ENCODE measurements at places on chromosomes 1 and 21. TPM values are rescaled to one million over a fixed set of nuclear protein-coding genes. Genes with fewer than 3 reads are reported as not detected.

DNA sequence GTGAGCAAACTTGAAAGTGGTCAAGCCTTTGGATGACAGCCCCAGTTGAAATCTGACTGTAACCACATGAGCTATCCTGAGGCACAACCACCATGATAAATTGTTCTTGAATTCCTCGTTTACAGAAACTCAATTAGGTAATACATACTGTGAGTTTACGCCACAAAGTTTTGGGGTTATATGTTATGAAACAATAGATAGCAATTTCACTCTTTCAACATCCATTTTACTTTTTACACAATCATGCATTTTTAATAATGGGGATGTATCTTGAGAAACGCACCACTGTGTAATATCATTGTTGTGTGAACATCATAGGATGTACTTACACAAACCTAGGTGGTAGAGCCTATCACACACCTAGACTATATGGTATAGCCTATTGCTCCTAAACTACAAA lies 35.4 kb downstream of the OR2C3 start:
- no peak for DNase-seq

- DNase-seq = no peak
Observed at GRCh38 chr1:244242446-244242845, 191.4 kb downstream of the ZBTB18 start.

DNA sequence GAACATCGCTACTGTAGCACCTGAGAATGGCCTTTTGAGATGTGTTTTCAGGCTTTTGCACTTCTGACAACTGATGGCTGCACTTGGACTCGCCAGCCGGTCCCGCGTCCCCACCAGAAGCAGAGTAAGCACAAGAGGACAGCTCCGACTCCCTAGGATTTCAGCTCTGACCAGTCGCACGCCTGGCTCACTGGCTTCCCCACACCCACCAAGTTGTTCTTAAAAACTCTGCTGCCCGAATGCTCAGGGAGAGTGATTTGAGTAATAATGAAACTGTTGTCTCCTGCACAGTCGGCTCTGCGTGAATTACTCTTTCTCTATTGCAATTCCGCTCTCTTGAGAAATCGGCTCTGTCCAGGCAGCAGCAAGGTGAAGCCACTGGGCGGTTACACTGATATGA lies 40.2 kb upstream of the NLRP3 start:
- DNase-seq = no peak

GRCh38 chr1:60129911-60130310 lies 56.3 kb upstream of the C1orf87 start:
- DNase-seq = no peak

- peak; percentile 70 for DNase-seq
Observed at GRCh38 chr1:228664399-228664914, 70.8 kb upstream of the RHOU start.

DNA sequence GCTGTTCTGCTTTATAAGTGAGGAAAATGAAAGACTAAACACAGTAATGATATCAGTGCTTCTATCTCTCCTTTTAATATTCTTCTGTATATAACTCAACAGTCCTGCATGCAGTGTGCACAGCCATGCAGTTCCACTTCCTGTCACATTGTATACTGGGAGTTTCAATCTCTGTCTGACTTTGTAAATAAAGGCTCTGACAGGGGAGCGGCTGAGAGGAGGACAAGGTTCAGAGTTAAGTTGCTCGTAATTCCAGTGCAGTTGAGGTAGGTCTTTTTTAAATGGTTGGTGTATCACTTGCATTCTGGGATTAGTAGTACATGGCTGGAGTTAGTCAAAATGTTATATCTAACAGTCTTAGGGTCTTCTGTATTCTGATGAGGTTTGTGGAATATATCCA lies 264.5 kb downstream of the OLFM3 start:
- DNase-seq = no peak

- DNase-seq = no peak
Observed at GRCh38 chr21:37449302-37449937, 82.8 kb downstream of the DYRK1A start.

- DNase-seq = no peak
Observed at GRCh38 chr1:22731924-22732720, 21.5 kb downstream of the EPHB2 start.

- DNase-seq = no peak
Observed at GRCh38 chr21:33916200-33916567, 580 bp upstream of the ATP5PO start.

DNA sequence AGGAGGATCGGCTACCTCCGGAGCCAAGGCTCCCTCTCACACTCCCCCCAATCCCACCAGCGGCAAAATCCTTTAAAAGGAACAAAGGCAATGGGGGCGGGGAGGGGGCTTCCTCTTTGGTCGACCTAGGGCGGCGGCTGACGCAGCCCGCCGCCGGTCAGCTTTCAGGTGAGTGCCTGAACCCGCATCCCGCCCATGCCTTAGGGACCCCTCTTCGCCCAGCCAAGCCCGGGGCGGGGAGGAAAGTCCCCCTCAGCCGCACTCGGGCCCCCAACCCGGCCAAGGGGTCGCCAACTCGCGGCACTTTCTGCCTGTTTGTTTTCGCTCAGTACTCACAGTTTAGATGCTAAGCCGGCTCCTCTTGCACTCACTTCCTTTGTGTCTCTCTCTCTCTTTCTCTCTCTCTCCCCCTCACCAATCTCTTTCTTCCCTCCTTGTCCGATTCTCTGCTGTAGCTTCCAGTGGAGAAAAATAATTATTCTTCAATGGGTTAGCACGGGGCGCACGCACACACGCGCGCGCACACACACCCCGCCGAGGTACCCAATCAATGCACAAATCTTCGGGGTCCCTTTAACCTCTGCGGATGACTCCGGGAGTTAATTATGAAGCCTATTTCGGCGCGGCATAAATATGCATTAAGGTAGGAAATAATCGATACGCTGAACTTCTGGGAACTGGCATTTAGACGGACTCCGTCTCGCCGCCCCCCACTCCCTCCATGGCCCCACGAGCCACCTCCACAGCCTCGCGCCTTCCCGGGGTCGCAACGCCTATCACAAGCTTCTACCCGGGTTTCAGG lies at the start of gene BLACAT1:
Gene BLACAT1, minus strand, starts transcription at position 465 of the 802 bp plus-strand sequence.
- DNase-seq = no peak

GRCh38 chr1:46187106-46187869 lies 10.9 kb downstream of the POMGNT1 start:
- no peak for DNase-seq

- DNase-seq = peak; percentile 35
Observed at GRCh38 chr1:150151291-150152181, 1.8 kb downstream of the PLEKHO1 start.

DNA sequence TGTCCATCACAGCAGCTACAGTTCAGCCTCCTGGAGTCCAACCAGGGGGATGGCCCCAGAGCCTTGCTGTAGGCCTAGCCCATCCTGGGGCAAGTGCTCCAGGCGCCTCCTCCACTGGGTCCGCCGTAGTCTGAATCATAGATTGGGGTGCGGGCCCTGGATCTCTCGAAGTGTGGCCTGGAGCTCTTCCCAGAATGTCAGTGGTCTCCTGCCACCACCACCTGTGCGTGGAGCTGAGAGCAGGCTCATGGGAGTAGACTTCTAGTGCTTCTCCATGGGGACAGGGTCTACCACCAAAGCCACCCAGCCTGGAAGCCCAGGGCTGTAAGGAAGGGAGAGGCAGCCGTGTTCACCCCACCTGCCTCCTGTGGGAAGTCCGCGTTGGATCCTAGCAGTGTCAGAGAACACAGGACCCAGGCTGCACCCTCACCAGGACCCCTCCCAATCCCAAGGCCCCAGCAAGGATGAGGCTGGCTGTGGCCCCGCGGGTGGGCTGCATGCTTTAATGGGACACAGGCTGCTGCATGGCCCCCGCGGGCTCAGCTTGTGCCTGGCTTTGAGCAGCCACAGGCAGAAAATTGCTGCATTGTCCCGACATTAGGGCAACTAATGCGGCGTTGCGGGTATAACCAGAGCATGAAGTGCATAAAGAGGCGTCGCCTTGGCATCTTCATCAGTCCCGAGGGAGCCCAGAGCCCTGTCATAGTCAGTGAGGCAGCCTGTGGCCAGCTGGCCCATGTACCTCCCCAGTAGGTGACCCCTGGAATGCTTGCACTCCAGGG lies 735 bp upstream of the HES3 start:
- no peak for DNase-seq

DNA sequence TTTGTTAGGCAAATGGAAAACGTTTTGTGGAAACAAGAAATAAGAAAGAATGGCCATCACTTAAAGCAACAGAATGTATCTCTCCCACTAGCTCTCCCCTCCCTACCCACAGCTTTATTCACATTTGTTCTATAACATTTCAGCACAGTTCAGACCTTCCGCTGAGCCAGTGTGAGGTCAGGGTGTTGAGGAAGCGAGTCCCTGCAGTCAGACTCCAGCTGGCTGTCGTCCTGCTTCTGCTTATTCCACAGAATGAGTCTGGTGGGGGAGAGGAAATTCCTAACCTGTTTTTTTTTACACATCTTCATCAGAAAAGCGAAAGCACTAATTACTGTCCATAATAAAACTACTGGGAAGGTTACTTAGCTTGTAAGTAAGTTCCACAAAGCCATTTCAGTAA lies 39.0 kb downstream of the MRPL39 start:
- DNase-seq = peak; percentile 81

GRCh38 chr1:222167896-222168295 lies 380.0 kb downstream of the HHIPL2 start:
- DNase-seq = peak; percentile 15

DNA sequence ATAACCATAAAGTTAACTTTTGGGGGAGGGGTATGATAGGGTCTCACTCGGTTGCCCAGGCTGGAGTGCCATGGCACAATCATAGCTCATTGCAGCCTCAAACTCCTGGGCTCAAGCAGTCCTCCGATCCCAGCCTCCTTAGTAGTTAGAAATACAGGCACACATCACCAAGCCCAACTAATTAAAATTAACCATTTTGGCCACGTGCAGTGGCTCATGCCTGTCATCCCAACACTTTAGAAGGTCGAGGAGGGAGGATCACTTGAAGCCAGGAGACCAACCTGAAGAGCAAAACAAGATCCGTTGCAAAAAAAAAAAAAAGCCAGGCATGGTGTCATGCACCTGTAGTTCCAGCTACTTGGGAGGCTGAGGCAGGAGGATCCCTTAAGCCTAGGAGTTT lies 26.6 kb upstream of the MED18 start:
- no peak for DNase-seq

- no peak for DNase-seq
Observed at GRCh38 chr21:42440187-42440792, 36.6 kb downstream of the UBASH3A start.

DNA sequence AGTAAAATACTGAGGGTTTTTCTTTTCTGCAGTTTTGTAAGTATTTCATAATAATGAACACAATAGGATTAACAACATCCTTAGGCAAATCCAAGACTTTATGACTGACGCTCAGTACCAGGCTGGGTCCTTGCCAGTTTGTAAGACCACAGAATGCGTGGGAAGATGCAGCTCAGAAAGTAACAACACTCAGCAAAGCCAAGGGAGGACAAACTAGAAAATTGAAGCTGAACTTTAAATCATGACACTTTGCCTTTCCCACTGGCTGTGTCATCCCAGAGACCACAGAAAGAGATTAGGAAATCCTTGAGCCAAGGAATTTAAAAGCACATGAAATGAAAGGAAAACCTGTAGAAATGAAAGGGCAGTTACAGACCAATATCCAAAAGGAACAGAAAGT lies 426.3 kb upstream of the CHRM3 start:
- DNase-seq = peak; percentile 85

GRCh38 chr1:109815809-109816174 lies 52.1 kb upstream of the EPS8L3 start:
- DNase-seq = no peak

DNA sequence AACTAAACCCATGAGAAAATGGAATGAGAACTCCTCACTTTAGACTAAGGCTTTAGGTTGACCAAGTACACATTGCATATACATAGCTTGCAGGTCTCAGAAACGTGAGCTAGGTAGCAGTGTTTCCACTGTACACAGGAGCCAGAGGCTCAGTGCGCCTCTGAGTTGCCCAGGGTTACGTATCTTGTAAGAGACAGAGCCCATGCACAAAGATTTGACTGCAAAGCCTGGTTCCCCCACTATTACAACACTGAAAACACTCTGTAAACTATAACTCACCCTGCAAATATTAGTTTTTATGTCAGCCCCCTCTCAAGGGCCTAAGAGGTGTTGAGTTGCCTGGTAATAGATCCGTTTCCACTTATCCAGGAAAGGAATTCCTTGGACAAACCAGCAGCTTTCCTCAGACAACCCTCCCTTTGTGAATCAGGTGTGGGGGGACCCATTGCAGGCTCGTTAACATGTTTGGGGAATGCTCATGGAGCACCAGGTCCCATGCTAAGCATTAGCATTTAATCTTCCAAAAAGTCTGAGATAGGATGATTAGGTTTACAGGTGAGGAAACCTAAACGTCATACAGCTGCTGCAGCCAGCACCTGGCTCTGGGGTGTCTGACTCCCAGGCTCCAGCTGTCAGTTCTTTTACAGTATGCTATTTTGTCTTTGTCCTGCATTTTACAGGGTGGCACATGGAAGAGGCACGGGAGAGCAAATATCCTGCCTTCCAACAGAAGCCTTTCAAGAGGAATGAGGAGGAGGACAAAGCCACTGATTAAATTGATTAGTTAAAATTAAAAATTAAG lies 25.7 kb downstream of the TENT5C start:
- DNase-seq = no peak

- DNase-seq = peak; percentile 11
Observed at GRCh38 chr21:25790122-25790877, 55.5 kb downstream of the GABPA start.

GRCh38 chr1:52920791-52921291 lies 699 bp downstream of the ECHDC2 start:
- DNase-seq = no peak

- no peak for DNase-seq
Observed at GRCh38 chr1:89472886-89473417, 51.7 kb upstream of the LRRC8B start.

DNA sequence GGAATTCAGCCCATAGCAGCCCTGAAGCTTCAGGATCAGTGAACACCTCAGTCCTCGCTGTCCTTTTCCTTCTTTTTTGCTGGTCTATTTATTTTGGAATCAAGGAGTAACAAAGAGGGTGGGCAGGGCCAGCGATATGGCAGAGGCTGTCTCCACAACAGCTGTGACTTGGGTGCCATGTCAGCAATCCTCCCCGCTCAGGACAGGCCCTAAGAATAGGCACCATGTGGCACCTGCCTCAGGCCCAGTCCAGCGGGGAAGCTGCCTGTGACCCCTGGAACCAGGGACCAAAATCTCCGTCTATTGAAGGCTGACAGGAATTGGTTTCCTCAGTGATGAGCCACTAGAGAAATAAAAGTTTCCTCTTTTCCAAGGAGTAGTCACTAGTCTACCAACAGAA lies 58.6 kb upstream of the TNR start:
- no peak for DNase-seq

- no peak for DNase-seq
Observed at GRCh38 chr1:205794011-205794730, 18.8 kb downstream of the SLC41A1 start.

GRCh38 chr1:192477630-192478029 lies 97.9 kb upstream of the RGS1 start:
- peak; percentile 20 for DNase-seq

The CACNA1S gene
- not detected for total RNA-seq

The PMF1 gene
- total RNA-seq = 84.6 TPM

The CD53 gene
- 0.46 TPM for total RNA-seq

The IGSF21 gene
- not detected for total RNA-seq

The C8A gene
- total RNA-seq = not detected

The OR6K3 gene
- not detected for total RNA-seq

The BRDT gene
- total RNA-seq = not detected

The IL20 gene
- not detected for total RNA-seq

The TRABD2B gene
- total RNA-seq = not detected

The LRRC71 gene
- total RNA-seq = not detected

The GJA4 gene
- not detected for total RNA-seq

All from Daoy (cell line).